Right lobe of liver (tissue), 6 donors: ENCODE measurements at places on chromosomes 3 and 15. TPM values are rescaled to one million over a fixed set of nuclear protein-coding genes. Genes with fewer than 3 reads are reported as not detected.

Gene GYG1
- total RNA-seq = 10.9 TPM

Gene THUMPD3
- total RNA-seq = 23.2 TPM

Gene PSTPIP1
- total RNA-seq = 1.7 TPM

Gene CFAP100
- total RNA-seq = not detected

Gene ALG1L2
- not detected for total RNA-seq
